Ascending aorta (tissue), 2 donors: ENCODE measurements at places on chromosomes 7 and 10. TPM values are rescaled to one million over a fixed set of nuclear protein-coding genes. Genes with fewer than 3 reads are reported as not detected.

DNA sequence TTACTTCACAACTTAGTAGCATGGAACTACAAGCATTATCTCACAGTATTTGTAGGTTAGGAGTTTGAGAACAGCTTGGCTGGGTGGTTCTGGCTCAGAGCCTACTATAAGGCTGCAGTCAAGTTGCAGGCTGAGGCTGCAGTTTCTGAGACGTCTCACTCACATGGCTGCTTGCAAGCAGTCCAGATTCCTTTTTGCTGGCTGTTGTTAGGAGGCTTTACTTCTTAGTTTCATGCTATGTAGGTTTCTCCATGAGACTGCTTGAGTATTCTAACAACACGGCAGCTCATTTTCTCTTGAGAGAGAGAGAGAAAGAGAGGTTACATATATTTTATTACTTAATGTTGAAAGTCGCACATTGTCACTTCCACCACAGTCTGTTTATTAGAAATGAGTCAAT is 1073.9 kb downstream of the NXPH1 start:
- no peak for DNase-seq

The TBXAS1 gene
- 3.8 TPM for total RNA-seq

- DNase-seq: no peak
These were observed 519.7 kb upstream of the PFKP start for GRCh38 chr10:2547606-2548005.

The HABP2 gene
- total RNA-seq: not detected

DNA sequence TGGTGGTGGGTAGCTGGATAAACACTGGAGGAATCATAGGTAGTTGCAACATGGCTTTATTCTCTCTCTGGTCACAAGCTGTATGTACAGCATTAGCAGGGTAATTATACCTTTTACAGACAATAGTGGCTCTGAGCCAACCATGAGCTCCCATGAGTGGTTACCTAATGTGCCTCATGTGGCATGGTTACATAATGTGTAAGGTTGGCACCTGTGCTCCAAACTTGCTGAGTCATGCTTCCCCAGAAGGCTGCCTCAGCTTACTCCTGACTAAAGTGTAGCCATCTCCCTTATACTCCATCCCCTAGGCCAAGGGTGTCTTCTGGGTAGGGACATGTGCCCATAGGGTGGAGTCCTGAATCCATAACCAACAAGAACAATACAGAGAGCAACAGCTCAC is 345.3 kb upstream of the SEMA3C start:
- DNase-seq: no peak

DNA sequence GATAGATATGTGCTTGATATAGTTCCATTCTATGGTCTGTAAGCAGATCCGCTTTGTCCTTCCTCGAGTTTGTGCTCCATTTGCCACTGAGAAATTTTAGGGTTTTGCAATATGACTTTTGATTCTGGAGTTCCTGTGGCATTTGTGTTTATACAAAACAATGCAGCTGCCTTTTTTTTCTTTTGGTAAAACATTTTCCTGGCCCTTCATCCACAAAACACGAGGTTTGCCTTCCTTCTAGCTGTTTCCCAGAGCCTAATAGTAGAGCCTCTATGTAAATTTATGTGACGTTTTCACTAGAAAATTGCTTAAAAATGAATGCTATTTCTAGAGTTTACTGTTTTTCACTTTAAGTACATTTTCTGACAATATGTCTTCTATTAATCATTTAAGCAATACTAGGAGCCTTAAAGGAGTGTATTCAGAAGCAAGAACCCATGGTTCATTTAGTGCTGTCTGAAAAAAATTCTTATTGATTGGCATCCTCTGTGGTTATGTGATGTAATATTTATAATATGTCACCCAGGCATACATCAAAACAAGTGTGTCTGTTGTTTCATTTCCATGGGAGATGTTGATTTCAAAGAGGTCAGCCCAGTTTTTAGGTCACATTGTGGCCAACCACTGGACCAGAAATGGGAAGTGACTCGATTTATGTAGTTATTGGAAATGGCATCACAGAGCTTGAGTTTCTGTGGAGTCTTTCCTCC is 618.3 kb downstream of the LRMDA start:
- DNase-seq: no peak

DNA sequence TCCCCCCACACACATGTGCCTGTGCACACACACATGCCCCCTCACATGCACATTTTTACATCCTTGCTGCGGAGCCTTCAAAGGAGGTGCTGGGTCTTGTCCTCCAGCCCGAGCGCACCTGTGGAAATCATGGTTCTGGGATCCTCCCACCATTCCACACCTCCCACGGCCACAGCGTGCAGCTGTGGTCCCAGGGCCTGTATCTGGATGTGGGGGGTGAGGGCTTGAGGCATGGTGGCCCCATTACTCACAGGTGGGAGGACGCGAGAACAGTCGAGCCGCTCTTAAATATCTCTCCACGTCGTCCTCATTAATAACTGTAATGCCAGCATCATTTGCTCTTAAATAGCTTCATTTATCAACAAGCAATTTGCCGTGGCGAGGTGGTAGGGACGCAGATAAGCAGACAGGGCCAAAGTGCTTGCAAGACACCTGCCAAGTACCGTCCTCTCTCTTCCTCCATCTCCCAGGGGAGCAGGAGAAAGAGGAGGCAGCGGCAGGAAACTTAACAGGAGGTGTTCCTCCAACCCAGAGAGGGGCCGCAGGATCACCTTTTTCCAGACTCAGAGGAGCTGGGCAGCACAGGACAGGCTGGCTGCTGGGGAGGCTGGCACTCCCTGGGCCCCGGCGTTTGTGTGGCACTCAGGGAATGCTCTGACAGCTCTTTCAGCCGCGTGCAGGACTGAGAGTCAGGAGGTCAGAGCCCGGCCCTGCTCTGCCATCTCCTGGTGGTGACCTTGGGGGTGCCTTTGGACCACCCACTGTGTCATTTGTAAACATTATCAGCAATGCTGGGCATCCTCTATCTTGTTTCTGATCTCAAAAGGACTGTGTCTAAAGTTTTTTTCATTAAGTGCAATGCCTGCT is 87.4 kb downstream of the CDH23 start:
- no peak for DNase-seq
